ENCODE measurements at places on chromosomes 12 and 14. TPM values are rescaled to one million over a fixed set of nuclear protein-coding genes. Genes with fewer than 3 reads are reported as not detected.

TMEM116 gene
- polyA plus RNA-seq = 4.6 TPM

C12orf75 gene
- polyA plus RNA-seq = 264 TPM

EFS gene
- 11.6 TPM for polyA plus RNA-seq

KRT78 gene
- polyA plus RNA-seq = not detected

CMTM5 gene
- 0.07 TPM for polyA plus RNA-seq

KRT6A gene
- polyA plus RNA-seq = not detected

TMEM132C gene
- polyA plus RNA-seq = not detected

DAO gene
- polyA plus RNA-seq = not detected

- DNase-seq = no peak
Observed at GRCh38 chr12:53738406-53739213, 11.4 kb upstream of the CALCOCO1 start.

GRCh38 chr12:122837306-122838265, 2.3 kb downstream of the HIP1R start:
- DNase-seq = no peak

DNA sequence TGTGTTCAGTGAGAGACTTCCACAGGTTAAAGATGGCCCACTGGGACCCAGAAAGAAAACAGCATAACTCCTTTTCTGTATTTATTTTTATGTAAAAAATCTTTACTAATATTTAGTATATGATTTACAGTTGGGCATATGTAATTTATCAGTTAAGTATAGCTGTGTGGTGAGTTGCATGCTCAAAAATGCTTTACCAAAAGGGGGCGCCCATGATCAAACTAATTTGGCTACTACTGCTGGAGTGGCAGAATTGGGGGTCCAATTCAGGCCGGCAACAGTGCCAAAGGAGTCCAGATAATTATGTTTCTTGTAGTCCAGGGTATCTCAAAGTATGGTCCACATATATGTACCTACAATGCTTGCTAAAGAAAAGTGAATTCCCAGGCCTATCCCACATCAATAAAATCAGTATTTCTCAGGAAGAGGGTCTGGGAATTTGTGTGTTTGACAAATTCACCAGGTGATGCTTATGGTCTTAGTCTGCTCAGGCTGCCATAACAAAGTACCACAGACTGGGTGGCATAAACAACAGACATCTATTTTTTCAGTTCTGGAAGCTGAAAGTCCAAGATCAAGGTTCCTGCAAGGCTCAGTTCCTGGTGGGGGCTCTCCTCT, 152.0 kb downstream of the KTN1 start:
- DNase-seq = peak; percentile 24

GRCh38 chr12:108380382-108380781, 41.3 kb upstream of the CMKLR1 start:
- DNase-seq = no peak

DNA sequence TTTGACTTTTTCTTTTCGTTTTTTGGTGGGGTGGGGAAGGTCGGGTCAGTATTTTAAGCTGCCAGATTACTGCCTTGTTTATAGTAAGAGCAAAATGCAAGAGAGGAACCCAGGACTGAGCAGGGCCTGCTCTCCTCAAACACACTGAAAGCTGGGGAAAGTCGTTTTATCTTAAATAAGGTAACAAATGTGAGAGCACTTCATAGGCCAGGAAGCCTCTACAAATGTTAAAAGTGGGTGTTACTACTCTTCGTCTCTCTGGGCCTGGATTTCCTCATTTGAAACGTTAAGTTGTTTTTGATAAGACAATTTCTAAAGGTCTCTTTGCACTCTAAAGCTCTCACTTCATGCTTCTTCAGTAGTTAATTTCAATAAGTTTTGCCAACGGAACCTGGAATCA, 33.8 kb downstream of the PLEKHG7 start:
- DNase-seq = no peak

- DNase-seq = peak; percentile 22
Observed at GRCh38 chr12:104873374-104873773, 84.7 kb downstream of the SLC41A2 start.

DNA sequence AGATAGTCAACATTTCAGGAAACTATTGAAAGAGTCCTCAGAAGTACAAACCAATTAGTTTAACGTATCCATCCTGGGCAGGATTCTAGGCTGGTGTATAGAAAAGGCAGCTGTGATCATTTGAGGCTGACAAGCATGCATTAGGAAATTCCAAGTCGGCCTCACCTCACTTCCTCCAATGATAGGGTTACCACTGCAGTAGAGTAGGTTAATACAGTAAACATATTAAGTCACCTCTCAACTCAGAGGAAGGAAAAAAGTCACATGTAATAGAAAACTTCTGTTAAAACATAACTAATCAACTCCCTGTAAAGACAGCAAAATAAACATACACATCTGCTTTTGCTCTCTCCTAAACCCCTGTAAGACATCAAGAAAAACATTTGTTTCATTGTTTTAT, 33.5 kb downstream of the MED13L start:
- DNase-seq = peak; percentile 74

- no peak for DNase-seq
Observed at GRCh38 chr14:54812617-54813016, 90.0 kb downstream of the GCH1 start.

DNA sequence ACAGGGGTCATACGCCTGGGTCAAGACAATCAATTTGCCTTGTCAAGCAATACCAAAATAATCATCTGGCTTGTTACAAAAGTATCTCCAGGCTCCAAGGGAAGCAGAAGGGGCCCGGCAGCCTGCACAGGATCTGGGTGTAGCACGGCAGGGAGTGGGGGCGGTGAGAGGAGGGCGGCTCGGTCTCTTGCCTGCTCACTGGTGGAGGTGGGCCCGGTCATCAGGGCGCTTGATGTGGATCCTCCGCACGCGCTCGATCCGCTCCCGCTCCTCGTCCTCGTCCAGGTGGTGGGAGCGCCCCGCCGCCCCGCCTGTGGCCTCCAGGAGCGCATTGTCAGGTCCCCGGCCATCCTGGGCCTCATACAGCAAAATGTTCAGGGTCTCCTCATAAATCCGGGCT, 25.7 kb downstream of the KCTD10 start:
- DNase-seq = no peak

GRCh38 chr12:12718853-12719252, 1.7 kb downstream of the CDKN1B start:
- DNase-seq = peak; percentile 76

- no peak for DNase-seq
Observed at GRCh38 chr14:84826294-84826693, 703.6 kb upstream of the FLRT2 start.

DNA sequence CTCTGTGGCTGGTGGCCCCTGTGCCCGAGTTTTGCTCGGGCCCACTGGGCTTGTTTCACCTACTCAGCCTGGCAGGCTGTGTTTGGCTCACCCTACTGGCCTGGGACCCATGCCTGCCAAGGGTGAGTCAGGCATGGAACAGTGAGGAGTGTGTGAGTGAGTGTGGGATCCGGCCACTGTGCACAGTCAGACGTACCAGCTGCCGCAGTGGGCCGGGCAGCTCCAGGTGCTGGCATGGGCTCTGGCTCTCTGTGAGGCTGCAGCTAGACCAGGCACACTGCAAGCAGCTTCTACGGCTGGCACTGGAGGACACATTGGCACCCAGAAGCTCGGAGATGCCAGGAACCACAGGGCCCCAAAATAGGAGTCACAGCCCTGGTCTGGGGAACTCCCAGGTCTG, 40.6 kb downstream of the HSD17B6 start:
- no peak for DNase-seq

- DNase-seq = no peak
Observed at GRCh38 chr14:21001218-21001617, 2.1 kb downstream of the SLC39A2 start.

GRCh38 chr14:63647696-63648410, 6.2 kb upstream of the WDR89 start:
- DNase-seq = peak; percentile 23

DNA sequence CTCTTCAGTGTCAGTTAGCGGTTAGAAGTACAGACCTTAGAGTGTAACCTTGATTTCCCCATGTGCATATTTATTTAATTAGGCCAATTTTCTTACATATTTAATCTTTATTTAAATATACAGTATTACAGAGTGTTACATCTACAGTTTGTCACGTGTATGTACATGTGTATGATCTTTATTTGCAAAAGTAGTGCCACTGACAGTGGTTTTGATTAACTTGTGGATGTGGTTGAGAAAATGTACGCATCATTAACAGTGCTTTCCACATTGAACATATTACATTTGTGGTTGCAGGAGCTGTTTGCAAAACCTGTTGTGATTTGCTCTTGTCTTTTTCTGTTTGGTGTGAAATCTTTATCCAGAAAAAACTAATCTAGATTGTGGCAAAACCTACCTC, 535.5 kb downstream of the FLRT2 start:
- no peak for DNase-seq

GRCh38 chr12:121522971-121523370, 57.9 kb downstream of the KDM2B start:
- no peak for DNase-seq

DNA sequence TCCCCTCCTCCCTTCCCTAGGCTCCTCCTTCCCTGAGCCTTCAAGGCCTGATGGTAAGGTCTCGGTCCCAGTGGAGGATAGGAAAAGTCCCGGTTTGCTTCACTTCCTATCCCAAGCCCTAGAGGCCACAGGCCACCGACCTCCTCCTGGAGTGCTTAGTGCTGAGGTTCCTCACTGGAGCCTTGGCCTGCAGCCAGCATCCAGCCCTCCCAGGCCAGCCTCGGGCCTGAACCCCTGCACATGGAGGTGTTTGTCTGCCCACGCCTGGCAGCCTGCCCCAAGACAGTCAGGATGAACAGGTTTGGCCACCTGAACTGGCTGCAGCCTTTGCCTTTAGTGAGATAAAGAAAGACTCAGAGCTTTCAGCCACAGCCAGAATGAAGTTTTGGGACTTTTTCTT, 15.8 kb upstream of the KRT7 start:
- no peak for DNase-seq

DNA sequence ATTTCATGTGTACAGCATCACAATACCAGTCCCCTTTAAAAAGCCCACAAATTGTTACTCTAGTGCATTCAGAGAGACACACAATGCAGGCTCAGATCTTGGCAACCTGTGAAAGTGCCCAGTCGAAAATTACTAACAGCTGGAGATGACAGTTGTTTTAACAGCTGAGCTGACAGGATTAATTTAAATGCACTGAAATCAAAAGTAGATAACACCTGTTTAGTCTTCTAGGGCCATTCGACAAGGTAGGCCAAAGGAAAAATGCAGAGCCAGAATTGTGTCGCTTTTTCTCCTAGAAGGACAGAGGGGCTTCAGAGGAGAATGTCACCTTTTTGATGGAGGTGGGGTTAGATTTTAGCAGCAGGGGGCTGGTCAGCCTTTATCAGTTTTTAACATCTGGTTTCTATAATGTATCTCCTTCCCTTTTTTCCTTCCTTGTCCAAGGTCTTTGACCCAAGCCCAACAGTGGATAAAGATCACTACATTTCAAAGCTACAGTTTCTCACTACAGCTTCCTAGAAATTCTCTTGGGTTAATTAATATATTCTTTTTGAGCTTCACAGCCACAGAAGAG, 139.1 kb downstream of the SOX5 start:
- no peak for DNase-seq

DNA sequence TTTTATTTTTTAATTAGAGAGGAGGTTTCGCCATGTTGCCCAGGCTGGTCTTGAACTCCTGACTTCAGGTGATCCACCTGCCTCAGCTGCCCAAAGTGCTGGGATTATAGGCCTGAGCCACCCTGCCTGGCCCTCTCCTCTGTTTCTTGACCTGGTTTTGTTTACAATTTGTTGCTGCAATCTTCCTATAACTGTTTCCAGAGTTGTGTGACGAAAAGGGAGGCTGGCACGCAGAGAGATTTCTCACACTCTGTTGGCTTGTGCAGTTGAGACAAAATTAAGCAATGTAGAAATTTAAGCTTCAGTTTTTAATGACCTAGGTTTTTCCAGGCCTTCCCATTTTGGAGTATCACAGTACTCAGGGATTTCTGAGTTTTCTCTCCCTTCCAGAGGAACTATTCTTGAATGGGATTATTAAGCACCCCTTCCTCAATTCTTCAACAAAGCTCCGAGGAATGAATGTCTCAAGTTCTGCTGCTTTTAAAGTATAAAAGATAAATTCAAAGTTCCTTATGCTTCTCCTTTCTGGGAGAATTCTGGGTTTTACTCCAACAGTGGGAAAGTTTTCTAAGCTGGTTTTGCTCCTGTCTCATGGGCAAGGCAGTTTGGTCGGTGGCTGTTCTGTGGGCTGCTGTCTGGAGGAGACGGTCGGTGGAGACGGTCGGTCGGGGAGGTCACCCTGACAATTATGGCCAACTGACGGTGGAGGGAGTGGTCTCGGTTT, 20.4 kb upstream of the FOS start:
- peak; percentile 59 for DNase-seq

GRCh38 chr12:2639020-2639298, 155.8 kb upstream of the FKBP4 start:
- DNase-seq = no peak

DNA sequence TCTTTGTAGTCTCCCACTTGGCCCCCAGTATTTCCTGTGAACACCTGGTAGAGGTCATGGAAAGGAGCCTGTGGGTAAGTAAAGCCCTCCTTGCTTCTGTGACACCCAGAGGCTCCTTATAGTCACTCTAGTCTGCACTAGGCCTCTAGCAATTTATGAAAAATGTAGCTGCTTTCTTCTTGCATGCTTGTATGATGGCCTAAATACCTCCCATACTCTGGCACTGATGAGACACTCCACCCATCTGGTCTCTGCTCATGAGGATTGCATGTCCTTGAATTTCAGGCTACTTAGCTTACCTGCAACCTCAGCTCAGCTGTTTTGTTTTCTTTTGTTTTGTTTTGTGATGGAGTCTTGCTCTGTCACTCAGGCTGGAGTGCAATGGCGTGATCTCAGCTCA, 4.6 kb upstream of the A2ML1 start:
- DNase-seq = no peak

DNA sequence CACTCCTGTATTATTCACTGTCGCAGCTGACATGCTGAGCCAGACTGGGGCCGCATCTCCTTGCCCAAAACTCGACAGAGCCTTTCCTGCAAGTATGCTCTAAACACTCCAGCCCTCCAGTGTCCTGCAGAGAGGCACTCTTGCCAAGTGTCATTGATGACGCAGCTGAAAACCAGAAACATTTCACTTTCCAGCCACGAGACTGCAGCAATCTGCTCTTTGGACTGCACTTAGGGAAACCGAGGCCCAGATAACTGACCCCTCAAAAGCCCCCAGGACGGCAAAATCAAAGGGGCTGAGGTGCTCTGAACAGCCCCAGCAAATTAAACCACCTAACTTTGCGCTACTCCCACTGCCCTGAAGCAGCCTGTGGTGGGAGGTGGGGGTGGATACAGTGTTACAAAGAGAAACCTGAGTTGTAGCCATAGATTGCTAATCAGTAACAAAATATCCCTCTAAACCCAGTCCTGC, 2.6 kb downstream of the CCDC85C start:
- peak; percentile 65 for DNase-seq

DNA sequence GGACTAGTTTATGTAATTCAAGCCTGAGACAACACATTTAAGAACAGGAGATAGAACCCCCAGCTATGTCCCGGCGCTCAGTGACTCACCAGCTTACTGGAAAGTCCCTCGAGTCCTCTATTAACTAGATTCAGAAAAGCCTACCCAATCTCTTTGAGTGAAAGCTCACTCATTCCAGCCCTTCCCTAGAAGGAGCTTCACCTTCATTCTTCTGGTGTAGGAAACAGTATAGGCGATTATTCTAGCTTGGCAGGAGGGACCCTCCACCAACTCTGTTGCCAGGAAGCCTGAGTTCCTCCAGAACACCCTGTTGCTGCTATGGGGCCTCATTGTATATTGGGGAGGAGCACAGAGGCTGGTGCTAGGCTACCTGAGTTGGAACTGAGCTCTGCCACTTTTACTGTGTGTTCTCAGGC, 57.2 kb upstream of the AEBP2 start:
- peak; percentile 93 for DNase-seq

GRCh38 chr12:84954415-84954814, 41.8 kb upstream of the SLC6A15 start:
- no peak for DNase-seq

Data from IMR-90 (cell line).